Trophoblast cell (in vitro differentiated cells and primary cell): ENCODE measurements at places on chromosomes 11 and 22.
A peak's percentile ranks its signal among the peaks of the same experiment; 100 is the strongest.

DNA sequence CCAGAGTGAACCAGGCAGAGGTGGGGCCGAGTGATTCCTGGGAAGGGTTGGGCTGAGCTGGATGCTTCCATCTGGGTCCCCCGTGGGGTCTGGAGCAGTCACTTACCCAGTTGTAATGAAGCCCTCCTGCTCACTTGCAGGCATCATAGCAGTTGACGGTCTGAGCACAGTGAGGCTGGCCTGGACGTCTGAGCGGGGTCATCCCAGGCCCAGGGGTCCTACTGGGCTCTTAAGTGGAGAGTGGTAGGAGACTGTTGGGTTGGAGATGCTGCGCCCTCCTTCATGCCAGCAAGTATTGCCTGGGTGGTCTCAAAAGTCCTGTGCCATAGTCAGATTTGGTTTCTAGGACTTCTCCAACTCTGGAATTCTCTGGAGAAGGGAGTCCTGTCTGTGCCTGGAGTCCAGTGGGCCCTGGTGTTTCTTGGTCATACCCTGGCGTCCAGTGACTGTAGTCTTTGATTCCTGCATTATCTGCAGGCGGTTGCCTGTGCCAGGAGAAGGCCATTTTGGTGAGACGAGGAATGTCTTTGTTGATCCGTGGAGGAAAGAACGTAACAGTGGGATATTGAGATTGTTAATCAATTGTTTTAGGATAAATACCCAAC lies 82.3 kb downstream of the TBC1D22A start:
- DNase-seq: no peak

DNA sequence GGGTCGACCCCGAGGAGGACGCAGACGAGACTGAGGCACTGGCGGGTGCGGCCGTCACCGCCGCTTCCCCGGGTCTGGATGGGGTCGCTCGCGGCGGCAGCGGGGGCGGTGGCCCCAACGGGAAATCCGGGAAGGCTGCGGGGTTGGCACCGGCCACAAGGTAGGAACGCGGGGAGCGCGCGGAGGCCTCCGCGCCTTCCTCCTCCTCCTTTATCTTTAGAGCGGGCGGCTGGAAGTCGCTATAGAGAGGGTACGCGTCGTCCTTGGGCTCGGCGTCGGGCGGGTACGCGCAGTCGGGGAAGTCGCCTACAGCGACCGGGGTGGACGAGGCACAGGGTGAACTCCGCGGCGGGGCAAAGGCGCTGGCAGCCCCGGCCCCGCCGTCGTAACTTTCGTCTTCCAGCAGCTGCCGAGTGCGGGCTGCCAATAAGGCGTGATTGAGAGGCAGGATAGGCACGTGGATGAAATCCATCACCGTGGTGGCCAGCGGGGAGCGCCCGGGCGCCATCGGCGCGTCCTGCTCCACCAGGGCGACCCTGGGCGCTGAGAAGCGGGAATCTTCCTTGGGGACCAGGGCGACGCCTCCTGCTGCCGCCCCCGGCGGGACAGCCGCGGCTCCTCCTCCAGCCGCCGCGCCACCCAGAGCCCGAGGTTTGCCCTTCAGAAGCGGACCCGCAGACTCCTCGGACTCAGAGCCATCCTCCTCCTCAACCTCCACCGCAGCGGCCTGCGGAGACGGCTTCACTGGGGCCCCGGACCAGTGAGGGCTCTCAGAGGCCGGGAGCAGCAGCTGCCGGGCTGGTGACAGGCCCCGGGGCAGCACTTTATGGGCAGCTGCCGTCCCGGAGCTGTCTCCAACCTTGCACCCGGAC lies 1.7 kb downstream of the PGR start:
- no peak for DNase-seq

- DNase-seq: no peak
Observed at GRCh38 chr11:102583141-102583873, 41.8 kb downstream of the MMP20 start.

- DNase-seq: no peak
Observed at GRCh38 chr11:8566613-8567210, 27.3 kb downstream of the STK33 start.

- DNase-seq: peak; percentile 34
Observed at GRCh38 chr11:119320776-119321524, 4.0 kb upstream of the MCAM start.

DNA sequence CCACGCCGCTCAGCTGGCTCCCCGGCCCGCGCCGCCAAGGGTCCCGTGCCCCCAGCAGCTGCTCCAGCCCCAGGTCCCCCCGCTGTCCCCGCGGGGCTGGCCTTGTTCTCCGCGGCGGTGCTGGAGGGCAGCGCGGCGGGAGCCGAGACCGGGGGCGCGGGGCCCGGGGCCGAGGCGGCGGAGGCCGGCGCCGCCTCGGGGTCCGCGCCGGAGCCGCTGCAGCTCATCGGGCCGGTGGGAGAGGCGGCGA lies 128 bp downstream of the TAF10 start:
- DNase-seq: no peak

DNA sequence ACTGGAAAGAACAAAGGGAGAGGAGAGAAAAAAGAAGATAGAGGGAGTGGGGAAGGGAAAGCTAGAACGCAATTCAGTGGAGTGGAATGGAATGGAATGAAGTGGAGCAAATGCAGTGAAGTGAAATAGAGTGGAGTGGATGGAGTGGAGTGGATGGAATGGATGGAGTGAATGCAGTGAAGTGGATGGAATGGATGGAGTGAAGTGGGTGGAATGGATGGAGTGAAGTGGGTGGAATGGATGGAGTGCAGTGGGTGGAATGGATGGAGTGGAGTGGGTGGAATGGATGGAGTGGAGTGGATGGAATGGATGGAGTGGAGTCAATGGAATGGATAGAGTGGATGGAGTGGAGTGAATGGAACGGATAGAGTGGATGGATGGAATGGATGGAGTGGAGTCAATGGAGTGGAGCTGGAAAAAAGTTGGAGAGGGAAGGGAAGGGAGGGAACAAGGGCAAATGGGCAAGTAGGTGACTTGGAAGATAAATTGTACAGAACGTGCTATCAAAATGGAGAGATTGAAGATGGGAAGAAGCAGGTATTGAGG lies 13.9 kb downstream of the IFITM10 start:
- no peak for DNase-seq

DNA sequence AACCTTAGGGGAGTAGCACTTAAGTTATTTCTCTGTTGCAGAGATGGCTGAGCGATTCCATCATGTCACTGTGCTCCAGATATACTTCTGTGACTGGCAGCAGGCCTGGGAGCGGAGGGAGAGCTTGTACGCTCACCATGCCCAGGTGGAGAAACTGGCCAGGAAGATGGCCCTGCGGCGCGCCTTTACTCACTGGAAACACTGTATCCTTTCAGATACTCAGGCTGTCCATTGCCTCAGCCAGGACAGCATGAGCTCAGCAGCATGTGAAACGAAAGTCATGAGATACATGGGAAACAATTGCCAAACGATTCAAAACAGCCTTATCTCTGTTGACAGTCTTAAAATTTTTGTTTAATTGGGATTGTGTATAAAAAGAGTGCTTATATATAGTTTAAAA lies 78.9 kb downstream of the SFI1 start:
- peak; percentile 8 for DNase-seq

GRCh38 chr11:88377144-88377543 lies 39.6 kb upstream of the CTSC start:
- no peak for DNase-seq

GRCh38 chr11:19742588-19743292 lies 30.1 kb downstream of the NAV2 start:
- peak; percentile 93 for DNase-seq

DNA sequence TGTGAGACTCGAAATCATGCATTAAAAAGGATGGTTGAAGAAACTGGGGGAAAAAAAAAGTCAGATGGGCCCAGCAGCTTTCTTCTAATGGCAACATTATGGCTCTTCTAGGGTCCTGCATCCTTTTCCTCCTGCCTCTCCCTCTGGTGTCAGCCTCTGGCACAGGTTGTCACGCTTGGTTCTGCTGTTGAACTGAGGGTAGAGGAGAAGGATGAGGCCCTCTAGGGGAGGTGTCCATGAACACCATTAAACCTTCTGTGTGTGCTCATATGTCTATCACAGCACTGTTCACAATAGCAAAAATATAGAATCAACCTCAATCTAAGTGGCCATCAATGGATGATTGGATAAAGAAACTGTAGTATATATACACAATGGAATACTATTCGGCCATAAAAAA lies 36.0 kb downstream of the BUD13 start:
- DNase-seq: peak; percentile 15

DNA sequence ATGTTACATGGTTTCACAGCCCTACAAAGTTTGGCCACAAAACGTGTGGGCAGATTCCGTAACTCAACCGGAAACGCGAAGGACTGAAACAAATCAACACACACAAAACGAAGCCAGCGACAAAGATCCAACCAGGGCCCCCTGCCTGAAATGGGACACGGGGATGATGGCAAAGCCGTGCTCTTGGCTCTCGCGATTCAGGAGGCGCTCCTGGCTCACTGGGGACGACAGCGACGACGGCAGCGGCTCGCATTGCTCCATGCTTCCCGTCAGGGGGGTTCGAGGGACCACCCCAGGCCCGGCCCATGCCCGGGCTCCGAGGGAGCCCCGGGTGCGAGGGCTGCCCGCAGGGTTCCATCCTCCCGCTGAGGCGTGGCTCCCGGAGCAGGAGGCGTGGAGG lies 4786.8 kb upstream of the OR11H1 start:
- DNase-seq: no peak

DNA sequence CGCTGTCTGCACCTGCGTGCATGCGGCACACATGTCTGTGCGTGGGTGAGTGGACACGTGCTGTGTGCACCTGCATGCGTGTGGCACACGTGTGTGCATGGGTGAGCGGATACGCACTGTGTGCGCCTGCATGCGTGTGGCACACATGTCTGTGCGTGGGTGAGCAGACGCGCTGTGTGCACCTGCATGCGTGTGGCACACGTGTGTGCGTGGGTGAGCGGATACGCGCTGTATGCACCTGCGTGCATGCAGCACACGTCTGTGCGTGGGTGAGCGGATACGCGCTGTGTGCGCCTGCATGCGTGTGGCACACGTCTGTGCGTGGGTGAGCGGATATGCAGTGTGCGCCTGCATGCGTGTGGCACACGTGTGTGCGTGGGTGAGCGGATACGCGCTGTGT lies 27.1 kb upstream of the ACR start:
- no peak for DNase-seq

DNA sequence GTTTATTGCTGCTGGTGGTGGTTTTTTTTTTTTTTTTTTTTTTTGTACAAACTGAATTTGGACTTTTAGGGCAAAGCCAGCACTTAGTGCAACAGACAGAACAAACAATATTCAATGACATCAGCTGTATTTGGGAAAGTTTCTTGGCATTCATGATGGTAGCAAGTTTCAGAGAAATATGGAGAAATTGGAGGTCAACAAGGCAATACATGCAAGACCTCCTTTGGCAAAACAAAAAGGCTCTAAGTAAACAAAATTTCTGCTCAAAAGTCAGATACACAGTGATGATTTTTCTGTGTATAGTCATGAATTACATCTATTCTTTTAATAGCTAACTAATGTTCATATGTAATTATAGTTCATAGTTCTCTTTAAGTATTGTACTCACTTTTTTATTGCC lies 612.5 kb upstream of the LUZP2 start:
- DNase-seq: no peak

GRCh38 chr22:21937821-21938070 lies 14.9 kb downstream of the PPM1F start:
- DNase-seq: no peak

DNA sequence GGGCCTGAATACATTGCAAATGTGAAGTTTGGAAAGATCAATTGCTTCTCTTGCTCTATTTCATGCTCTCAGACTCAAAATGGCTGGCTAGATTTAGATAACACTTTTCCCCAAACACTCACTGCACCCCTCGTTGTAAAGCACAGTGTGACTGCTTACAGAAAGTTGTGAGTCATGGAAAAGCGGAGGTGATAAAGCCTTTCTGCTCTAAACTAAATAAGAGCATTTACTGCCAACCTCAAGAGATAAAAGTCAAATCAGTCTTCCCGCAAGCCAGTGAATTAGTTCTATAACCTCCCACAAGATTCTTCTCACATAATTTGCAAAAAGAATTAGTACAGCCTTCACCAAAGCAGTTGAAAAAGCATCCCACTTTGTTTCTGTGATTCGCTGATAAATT lies 168.7 kb downstream of the WT1 start:
- no peak for DNase-seq

DNA sequence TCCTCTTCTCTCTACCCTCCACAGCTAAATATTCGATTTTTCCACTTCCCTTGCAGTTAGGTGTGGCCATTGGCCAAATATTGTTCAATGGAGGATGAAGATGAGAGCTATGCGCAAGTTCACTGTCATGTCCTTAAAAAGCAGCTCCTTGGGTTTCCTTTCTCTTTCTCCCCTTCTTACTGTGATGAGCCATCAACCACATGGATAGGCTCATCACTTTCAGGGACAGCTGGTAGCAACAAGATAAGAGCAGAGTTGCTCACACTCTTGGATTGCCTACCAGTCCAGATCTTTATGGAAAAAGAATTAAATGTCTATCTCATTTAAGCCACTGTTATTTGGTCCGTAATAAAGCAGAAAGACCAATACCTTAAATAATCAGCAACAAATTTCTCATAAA lies 377.0 kb downstream of the DDX10 start:
- DNase-seq: no peak

DNA sequence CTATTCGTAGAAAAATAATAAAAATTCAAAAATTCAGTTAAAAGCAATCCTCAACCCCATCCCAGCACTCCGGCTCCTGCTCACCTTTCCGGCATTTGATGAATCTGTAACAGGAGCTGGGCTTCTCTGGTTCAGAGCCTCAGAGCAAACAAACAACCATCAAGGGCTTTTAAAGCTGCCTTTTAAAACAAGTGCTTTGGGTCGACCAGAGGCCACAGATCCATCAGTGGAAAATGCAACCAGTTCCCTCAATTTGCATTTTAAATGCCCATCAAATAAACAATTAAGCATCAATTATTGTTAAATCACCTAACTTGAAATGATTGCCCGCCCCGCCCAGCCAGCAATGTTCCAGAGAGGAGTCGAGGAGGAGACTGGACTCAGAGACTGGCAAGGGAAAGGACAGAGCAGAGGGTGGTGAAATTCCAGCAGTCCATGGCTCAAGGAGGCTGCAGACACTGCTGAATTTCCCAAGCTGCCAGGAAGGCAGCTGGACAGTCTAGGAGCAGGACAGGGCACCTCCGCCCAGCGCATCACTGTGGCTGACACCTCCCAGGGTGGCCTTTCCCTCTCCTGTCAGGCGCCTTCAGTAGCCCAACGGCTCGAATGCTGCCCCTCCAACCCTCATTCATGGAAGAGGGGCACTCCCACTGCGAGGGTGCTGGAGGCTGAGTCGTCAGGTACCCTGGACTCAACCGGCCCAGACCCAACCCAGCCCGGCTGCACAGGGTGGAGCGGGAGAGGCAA lies 7.5 kb downstream of the FXYD6 start:
- DNase-seq: no peak

- no peak for DNase-seq
Observed at GRCh38 chr22:20224917-20225692, 43.0 kb downstream of the RTN4R start.

GRCh38 chr11:19874266-19874665 lies 161.6 kb downstream of the NAV2 start:
- no peak for DNase-seq
